Epithelial cell of proximal tubule (primary cell): ENCODE measurements at places on chromosomes 16 and 17.
A peak's percentile ranks its signal among the peaks of the same experiment; 100 is the strongest.

DNA sequence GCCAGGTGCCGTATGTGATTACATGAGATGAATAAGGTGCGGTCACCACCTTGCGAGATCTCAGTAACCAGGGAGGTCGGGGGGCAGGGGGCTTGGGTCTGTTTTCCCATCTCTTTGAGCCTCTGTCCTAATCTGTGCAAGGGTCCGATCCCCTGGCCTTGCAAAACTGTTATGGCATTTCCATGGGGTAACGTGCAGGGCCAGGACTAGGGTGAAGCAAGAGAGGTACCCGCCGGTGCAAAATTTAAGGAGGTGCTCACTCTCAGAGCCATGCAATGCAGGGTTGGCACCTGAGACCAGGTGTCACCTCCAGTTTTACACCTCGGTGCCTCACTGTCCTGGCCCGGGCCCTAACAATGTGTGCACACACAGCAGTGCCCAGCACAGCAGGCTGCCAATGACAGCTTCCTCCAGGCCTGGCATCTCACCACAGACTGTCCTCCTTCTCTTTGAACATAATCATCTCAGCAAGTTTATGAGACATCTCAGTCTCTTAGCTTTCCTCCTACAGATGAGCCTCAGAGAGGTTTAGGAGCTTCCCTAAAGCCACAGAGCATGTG, 43.6 kb downstream of the C16orf95 start:
- DNase-seq = no peak

- DNase-seq = no peak
These were observed 50.8 kb downstream of the AKAP1 start for GRCh38 chr17:57135789-57136291.

DNA sequence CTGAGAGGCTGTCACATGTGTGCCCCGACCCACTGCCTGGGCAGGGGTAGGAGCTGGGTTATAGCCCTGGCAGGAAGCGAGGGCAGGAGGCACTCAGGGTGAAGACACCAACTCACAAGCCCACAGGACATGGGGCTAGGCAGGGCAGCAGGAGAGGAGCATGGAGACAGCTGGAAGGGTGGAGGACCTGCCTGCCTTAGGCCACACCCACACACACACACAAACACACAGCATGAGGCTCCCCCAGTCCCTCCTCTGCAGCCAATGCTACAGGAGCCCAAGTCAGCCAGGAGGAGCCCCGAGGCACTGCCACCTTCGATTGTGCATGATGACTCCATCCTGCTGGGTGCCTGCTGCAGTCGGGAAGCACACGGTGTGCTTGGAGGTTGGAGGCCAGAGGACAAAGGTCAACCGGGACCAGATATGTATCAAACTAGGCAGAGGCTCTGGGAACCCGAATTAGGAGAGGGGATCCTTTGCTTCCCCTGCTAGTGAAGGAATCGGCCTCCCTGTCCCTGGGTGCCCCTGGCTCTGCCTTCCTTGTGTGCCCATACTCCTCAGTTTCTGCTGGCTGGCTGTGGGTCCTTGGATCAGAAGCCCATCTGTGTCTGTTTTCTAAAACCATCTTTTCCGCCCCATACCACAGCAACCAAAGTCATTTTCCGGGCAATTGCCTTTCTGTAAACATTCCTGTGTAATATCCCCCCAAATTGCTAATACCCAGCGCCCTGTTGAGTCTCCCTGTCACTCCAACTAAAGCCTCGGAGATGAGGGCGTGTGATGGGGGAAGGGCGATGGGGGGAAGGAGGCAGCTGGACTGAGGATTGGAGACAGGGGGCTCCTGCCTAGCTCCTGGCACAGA, 20.5 kb downstream of the SRCIN1 start:
- DNase-seq = no peak

DNA sequence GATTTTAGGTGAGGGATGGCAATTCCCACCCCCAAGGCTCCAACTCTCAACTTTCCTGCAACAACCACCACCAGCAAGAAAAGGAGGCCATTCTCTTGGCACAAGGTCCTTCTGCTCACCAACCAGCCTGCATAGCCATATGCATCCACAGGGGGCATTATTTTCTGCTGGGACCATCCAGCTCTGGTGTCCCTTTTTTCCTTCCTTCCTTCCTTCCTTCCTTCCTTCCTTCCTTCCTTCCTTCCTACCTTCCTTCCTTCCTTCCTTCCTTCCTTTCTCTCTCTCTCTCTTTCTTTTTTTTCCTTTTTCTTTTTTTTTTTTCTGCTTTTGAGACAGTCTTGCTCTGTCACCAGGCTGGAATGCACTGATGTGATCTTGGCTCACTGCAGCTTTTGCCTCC, 21.1 kb upstream of the COX10 start:
- no peak for DNase-seq

DNA sequence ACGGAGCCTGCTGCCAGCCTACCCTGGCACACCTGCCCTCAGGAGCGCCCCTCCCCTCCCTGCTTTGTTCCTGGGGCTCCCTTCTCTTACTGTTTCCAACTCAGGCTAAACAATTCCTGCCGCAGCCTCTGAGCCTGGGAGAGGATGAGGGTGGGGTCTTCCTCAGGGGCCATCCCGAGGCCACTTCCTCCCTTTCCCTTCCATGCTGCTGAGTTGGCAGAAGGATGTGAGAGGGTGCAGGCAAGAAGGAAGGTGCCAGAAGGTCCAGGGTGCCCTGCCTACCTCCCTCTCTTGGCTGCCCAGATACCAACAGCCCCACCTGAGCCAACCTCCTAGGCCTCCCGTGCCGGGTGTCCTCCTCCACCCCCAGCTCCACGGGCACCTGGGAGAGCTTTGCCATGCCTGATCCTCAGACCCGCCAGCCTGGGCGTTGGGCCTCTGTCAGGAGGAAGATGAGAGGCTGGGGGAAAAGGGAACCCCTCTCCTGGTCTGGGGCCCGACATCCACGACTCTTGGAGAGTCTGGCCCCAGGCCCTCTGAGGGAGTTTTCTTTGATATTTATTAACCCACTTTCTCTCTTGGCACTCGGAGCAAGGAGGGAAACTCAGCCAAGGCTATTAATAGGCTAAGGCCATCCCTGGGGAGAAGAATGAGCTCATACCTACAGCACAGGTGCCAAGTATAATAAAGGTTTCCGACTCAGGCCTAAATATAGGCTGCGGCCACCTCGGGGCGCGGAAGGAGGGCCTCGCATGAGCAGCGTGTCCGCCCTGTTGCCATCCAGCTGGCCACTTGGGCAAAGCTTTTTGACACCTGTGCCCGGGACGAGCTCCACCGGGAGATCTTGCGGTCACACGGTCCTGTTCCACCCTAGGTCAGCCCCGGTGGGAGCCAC, 232.0 kb downstream of the ENGASE start:
- DNase-seq = peak; percentile 12

DNA sequence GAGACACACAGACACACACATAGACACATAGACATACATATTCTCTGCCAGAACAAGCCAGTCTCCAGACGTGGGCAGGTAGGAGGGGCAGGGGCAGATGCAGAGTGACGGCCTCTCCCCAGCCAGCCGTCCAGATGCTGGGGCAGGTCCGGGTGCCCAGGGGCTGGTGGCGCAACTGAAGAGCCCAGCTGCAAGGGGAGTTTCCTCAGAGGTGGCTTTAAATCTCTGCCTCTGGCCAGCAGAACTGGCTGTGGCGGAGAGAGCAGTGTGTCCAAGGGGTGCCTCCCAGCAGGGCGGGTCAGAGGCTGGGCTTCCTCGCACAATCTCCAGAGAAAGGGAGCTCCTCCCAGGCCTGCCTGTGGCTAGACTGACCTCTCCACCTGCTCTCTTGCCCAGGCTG, 9.4 kb upstream of the GCGR start:
- no peak for DNase-seq
